ENCODE measurements at places on chromosomes 1 and 21.

GRCh38 chr1:54845772-54846171 lies 41.2 kb downstream of the DHCR24 start:
- DNase-seq: no peak

- DNase-seq: no peak
These were observed 37.2 kb upstream of the PDC start for GRCh38 chr1:186498071-186498470.

DNA sequence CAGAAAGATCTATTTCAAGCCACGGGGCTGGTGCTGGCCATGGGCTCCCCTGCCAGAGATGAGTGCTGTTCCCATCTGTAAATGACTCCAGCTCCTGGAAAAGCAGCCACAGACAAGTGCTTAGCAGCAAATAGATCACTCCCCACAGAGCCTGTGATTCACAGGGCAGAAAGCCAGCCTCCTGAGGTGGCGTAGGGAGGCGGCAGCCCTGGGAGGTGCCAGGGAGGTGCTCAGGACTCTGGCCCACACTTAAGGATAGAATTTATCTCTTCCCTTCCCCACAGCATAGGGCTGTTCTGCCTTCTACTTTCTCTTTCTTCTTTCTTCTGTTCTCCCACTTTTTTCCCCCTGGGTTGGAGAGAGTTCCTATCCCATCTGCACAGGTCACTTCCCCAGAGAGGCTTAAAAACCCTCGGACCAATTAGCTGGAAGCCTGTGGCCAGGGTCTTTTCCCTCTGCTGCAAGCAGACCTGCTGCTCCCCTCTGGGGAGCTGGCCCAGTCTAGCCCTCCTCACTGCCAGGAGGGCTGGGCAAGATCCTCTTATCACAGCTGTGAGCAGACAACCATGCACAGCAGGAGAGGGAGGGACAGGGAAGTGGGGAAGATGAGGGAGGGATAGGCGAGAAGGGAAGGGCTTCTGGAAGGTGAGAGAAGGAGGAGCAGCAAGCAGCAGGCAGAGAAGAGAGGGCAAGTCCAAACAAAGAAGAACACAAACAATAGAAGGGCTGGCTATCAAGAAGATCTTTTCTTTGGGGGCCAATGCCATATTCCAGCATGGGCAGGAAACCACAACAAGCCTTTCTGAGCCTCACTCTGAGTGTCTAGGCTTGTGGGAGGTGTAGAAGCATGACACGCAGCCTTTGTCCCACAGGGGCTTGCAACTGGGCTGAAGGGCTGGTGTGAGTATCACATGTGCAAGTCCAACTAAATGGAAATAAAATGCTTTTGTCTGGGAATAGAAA lies 41.0 kb downstream of the KCND3 start:
- no peak for DNase-seq

DNA sequence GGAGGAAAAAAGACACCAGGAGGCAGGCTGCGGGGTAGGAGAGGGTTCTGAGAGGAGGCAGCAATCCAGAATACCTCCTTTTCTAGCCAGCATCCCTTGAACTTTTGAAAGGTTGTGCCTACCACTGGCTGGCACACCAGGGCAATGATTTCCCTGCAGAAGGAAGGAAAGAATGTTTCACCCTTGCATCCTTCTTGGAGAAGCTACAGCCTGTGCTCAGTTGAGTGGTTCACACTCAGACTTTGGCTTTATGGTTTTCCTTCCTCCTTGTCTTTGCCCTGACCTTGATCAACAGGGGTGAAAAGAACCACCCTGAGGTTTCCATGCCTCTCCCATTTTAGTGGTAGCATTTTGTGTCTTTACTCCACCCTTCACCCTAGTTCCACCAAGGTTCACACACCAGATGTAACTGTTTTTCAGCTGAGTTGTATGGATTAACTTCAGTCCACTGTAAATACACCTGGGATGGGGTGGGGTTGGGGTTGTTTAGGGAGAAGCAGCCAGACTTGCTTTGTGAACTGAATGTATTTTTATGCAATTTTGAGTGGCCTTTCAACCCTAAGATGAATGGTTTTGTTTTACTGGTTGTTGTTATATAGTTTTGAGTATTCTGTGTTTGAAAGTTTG lies 122.3 kb downstream of the SYT2 start:
- DNase-seq: no peak

GRCh38 chr21:34808569-34809204 lies 139.9 kb downstream of the CLIC6 start:
- DNase-seq: no peak

GRCh38 chr1:228180959-228181644 lies 15.5 kb downstream of the IBA57 start:
- no peak for DNase-seq

GRCh38 chr1:110677526-110677925 lies 2.8 kb upstream of the KCNA3 start:
- DNase-seq: no peak

- DNase-seq: no peak
These were observed 29.8 kb downstream of the POU2F1 start for GRCh38 chr1:167250482-167250881.

DNA sequence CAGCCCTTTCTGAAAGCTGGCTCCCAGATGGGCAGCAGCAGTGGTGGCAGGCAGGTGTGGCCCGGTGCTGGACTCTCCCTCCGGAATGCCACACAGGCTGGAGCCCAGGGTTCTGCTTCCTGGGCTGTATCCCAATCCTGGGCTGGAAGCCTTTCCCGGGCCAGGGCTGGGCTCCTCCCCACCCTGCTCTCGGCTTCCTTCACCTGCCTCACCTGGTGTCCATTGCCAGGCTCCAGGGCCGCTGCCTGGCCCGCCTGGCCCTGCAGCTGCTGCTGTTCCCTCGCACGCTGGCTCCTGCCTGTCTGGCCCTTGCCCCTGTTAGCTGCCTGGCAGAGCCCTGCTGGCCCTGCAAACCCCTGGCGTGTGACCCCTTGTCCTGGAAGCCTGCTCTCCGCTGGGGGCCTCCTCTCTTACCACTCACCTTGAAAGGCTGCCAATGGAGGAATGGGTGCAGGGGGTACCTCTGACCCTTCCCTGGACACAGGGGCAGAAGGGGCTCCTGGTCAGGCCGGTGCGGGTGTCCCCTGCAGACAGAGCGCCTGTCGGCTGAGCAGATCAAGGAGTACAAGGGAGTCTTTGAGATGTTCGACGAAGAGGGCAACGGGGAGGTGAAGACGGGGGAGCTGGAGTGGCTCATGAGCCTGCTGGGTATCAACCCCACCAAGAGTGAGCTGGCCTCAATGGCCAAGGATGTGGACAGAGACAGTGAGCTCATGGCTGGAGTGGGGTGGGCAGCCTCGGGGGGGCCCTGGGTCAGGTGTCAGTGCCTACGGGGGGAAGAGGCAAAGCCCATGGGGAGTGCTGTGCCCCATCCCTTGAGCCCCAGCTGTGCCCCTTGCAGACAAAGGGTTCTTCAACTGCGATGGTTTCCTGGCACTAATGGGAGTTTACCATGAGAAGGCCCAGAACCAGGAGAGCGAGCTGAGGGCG lies 1.1 kb downstream of the CALML6 start:
- DNase-seq: no peak

- DNase-seq: no peak
These were observed 678.4 kb upstream of the ADAMTS5 start for GRCh38 chr21:27645285-27645684.

- DNase-seq: no peak
These were observed 316.0 kb downstream of the LMO4 start for GRCh38 chr1:87644579-87645190.

DNA sequence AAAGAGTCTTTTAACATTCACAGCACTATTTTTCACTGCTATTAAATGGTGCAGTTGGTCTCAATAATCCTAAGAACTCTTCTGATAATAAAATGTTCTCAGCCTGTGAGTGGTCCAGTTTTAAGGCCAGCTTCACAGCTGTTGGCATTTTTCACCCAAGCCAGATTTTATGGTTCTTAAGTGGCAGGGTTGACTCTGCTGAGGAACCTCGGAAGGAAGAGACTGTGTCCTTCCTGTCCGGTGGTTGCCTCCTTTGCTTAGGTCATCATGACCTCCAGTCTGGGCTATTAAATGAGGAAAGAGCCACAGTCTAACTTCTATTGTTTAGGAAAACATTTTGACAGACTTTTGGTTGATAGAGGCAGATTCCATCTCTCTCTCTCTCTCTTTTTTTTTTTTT lies 112.5 kb upstream of the SERBP1 start:
- DNase-seq: no peak

DNA sequence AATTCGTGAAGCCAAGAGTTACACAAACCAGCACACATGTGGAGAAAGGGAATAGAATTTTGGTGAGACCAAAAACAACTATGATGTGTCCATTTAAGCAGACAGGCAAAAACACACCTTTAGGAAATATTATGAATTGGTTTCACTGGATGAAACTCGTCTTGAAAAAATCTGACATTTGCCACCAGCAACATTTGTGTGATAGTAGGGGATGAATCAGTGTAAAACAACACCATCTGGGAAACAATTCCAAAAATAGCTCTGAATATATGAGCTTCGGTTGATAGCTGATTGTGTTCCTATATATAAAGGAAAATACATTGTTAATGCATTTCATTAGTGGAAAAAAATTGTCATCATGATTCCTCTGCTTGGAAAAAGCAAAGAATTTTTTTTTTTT lies 327.8 kb downstream of the PAPPA2 start:
- DNase-seq: no peak

- DNase-seq: no peak
These were observed 1.9 kb upstream of the ZFYVE9 start for GRCh38 chr1:52139817-52140540.

DNA sequence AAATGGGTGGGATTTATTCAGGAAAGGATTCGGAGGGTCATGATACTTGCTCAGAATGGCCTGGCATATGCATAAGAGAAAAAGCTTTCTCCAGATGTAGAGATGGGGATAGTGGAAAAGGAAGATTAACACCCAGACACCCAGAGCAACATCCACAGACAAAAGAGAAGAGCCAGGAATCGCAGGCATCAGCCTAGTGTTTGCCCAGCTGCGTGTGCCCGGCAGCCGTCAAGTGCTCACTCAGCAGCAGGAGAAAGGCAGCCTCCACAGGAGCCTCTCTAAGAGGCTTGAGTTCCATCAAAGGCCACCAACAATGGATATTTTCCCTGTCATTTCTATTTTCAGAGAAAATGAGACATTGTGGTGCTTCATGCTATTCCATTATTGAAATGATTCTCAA lies 54.7 kb downstream of the NTPCR start:
- no peak for DNase-seq

DNA sequence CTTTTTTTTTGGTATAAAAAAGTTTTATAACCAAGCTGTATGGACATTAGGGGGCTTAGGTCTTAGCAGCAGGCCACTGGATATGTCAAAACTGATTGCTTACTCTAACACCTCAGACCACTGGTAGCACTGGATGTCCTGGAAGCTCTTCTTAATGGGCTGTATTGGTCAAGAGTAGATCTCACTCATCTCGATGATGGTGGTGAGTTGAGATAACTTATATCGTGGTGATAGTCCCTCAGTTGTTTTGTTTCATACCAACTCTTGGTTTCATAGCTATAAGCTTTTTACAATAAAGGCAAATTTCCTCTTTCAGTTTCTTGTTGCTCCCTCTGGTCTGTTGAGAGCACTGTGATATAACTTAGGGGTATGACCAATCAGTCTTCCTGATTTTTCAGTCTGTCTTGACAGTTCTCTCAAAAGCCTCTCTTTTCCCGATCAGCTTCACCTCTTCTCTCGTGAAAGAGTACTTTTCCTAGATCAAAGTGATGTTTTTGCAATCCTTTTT lies 9.7 kb upstream of the AGO1 start:
- DNase-seq: no peak

DNA sequence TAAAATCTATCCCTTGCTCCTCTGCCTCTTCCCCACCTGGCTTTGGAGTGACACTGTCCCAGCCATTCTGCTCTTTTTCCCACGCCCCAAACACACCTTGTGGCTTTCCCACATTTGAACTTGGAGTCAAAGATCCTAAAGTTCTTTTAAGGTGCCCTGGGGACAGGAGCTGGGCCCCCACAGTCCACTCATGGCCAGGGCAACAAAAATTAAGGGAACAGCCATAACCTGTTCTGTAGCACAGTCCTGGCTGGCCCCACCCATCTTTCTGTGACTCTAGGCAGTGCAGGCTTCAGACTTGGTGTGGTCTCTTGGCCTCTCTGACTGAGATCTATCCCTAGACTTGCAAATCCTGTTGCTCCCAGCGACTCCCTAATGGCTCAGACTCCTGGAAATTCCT lies 143.0 kb upstream of the MAGI3 start:
- no peak for DNase-seq

- no peak for DNase-seq
These were observed 1.1 kb downstream of the SHISAL2A start for GRCh38 chr1:52634111-52634510.

GRCh38 chr21:45859762-45860357 lies 121.7 kb upstream of the COL6A1 start:
- DNase-seq: no peak

DNA sequence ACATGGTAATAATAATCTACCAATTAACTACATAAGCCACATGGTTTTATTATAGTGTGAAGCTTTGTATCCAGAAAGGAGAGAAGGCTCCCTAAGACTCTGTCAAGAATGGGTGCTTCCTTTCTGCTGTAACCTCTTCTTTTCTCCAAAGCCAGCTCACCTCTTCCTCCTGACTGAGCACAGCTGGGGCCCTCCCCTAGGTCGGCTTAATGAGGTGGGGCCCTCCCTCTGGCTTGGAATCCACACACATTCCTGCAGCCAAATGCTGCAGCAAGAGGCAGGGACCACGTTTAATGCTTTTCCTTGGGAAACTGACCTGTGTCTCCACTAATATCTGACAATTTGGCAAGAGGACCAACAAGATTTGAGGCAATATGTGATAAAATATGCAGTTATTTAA lies 94.8 kb downstream of the DSCAM start:
- no peak for DNase-seq

- no peak for DNase-seq
These were observed 19.9 kb downstream of the SGIP1 start for GRCh38 chr1:66553846-66554245.

DNA sequence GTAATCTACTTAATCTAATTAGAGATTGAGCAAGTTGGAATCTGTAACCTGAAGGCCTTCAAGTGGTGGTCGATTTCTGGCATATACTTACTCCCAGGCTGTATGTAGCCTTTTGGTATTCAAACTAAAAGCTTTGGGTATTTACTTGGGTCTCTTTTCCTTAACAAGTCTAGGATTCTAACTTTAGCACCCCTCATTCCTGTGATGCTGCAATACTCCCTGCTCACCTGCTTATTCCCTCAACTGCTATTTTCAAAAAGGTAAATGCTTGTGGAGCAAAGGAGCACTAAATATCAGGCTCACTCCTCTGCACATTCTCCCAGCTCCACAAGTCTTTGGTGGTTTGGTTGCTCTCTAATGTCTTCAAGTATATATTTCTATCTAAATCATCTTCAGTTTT lies 68.0 kb upstream of the CYYR1 start:
- no peak for DNase-seq

DNA sequence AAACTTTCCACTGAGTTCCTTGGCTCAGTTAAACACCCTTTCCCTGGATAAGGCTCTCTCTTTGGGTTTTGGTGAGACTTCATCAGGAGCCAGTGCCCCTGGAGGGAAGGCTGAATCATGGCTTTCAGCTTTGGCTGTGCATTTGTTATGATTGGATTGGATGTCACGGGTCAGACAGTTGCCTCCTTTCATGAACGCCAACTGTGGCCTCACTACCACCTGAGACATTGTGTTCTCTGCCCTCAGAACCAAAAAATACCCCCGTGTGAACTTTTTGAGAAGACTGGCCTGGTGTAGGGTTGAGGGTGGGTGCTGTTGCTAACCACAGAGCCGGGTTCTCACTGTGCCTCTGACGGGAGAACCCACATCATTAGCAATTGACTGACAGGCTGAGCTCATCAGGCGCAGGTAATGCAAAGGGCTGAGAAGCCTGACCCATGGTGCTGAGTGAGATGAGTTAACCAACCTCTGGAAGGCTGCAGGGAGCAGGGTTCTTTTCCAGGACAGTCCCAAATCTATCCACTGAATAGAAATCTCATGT lies 65.6 kb downstream of the HHAT start:
- no peak for DNase-seq
